ENCODE measurements at places on chromosomes 16 and 17.

GRCh38 chr17:57264776-57265175, 8.5 kb downstream of the MSI2 start:
- no peak for DNase-seq

DNA sequence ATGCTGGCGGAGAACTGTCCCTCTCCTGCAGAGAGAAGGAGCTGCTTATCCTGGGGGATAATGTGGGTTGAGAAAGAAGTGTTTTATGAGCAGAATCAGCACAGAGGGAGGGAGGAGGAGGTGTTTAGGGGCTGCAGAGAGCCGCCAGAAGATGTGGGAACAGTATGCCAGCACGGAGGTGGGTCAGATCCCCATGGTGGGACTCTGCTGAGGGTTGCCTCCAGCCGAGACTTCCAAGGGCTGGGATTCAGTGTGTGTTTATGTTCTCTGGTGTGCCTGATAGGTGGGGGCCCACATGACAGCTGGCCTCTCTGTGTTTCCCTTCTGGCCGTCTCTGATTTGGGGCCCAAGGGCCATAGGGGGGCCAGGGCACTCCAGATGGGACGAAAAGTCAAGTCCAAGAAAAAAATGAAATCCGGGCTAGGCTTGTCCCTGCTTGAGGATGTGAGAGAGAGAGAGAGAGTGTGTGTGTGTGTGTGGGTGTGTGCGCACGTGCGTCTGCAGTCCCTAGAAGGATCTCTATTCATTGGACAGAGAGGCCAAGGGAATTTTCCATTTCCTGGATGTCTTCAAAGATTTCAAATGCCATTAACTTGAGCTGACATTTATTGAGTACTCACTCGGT, 21.6 kb downstream of the PRKCB start:
- no peak for DNase-seq

GRCh38 chr16:2514333-2515179, 804 bp downstream of the ATP6V0C start:
- no peak for DNase-seq

DNA sequence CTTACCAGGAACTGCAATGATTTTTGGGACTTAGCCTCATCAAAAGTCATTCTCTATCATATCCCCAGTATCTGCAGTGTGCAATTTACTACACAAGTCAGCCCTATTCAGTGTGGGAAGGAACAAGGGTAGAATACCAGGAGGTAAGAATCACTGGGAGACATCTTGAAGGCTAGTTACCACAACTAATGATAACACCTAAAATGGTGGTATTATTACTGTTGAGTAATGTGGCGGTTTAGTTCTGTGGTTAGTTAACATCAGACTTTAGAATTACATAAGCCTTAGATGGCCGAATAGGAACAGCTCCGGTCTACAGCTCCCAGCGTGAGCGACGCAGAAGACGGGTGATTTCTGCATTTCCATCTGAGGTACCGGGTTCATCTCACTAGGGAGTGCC, 567.9 kb upstream of the CDH11 start:
- no peak for DNase-seq

DNA sequence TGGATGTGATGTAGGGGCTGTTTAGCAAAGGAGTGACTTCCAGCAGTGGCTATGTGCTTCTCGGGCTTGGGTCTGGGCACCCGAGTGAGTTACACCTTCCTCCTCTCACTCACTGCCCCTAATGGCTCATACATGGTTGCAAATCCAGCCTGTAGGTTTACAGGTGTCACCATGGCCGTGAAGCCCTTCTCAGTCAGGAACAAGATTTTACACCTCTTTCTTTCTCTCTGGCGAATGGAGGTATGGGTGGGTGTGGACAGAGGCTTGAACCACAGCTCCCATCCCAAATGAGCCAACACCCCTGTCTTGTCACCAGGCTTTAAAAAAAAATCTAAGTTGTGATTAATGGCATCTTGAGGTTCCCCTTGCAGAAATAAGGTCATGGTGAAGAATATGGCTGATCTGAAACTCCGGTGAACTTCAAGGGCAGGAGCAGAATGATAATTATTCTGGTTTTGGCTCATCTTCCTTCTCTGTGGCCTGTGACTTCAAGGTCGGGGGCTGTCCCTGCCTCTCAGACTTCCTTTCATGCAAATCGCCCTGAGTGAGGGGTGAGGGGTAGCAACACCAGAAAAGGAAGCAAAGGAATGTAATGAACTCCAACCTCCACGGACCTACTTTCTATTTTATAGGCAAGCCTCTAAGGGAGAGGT, 331.2 kb downstream of the MAF start:
- no peak for DNase-seq

GRCh38 chr17:35341411-35341992, 31.9 kb downstream of the SLFN11 start:
- DNase-seq = no peak

DNA sequence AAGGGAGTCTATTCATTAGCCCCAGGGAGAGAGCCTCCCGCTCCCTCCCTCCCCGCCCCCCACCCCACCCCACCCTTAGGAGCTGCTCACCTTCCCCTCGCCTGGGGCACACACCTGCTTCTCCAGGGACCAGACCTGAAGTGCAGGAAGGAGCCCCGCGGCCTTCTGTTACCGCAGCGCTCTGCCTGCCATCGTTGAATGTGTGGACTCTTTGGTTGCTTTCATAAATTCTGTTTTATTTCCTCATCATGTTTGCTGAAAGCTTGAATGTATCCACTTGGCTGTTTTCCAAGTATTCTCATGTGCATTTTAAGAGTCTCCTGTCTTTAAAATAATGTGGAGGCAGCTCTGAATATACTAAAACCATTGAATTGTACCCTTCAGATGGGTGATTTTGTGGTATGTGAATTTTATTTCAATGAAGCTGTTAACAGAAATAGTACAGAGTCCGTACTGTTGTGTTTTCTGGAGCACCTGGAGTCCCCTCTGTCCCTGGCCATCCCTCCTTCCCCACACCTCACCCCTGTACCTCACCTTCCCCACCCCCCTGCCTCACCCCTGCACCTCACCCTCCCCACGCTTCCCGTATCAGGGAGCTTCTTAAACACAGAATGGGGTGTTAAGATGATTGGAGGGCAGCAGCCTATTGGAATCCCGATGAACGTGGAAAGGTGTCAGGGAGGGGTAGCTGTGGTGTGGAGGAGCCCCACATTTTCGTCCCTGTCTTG, 25.5 kb downstream of the RAB11FIP3 start:
- DNase-seq = no peak

GRCh38 chr16:72604375-72604774, 432.4 kb upstream of the PMFBP1 start:
- no peak for DNase-seq

GRCh38 chr16:81277541-81278080, 37.2 kb upstream of the GAN start:
- no peak for DNase-seq

GRCh38 chr16:2827374-2827791, 2.7 kb upstream of the ZG16B start:
- DNase-seq = no peak

- DNase-seq = no peak
Measured at GRCh38 chr16:69672315-69672997, 53.9 kb downstream of the NQO1 start.

Data from fibroblast of the aortic adventitia (primary cell).